ENCODE measurements at places on chromosomes 16 and 17.

DNA sequence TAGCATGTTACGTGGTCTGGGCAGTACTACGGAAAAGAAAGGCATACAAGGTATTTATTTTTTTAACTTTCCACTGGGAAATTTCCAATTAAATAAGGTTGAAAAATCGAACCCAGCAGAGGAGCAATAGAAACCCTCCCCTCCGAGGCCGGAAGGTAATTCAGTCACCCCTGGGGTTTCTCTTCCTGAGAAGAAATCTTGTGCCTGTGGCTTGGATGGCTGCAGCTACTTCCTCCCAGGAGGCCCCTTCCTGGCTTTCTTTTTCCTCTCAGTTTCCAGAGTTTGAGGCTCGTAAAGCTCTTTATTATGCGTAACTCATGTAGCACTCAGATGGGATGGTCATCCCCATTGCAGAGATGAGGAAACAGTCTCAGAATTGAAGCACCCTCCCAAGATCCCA, 140.3 kb downstream of the ASIC2 start:
- H3K4me1 ChIP-seq, result no peaks in the 10 kb centered on the region
- no peaks in the 10 kb centered on the region for H3K36me3 ChIP-seq
- no peak overlapping the region for H3K4me3 ChIP-seq
- H3K27ac ChIP-seq, result no peak overlapping the region
- no peak for DNase-seq
- no peaks in the 10 kb centered on the region for H3K27me3 ChIP-seq

- no peaks in the 10 kb centered on the region for H3K36me3 ChIP-seq
- H3K4me1 ChIP-seq, result no peaks in the 10 kb centered on the region
- H3K27me3 ChIP-seq, result no peaks in the 10 kb centered on the region
- no peak overlapping the region for H3K4me3 ChIP-seq
These were observed 52.5 kb upstream of the ERN1 start for GRCh38 chr17:64182325-64183012.

DNA sequence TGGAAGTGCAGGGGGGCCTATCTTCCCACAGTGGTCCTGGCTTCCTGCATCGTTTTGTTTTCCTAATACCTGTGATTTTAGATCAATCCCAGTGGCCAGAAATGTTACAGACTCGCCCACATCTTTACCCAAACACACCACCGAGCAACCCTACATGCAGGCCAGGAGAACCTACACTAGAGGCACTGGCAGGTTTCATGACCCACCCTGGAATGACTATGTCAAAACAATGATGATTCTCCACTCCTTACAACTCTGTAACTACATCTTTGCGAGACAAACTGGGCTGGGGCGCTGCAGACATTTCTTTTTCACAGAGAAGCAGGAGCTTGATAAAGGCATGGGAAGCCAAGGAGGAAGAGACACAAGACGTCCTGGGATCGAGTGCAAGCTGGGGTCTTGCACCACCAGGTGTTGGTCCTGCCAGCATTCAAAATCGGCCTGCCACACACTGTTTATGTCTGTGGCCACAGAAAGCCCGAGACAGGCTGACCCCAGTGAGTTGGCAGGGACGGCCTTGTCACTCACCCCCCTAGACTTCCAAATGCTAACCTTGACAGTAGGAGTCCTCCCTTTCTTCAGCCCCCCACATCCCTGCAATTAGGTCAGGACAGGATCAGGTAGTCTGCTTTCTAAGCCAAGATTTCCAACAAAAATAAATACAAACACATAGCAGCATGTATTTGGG, 32.5 kb downstream of the UBE2O start:
- no peaks in the 10 kb centered on the region for H3K36me3 ChIP-seq
- no peak for DNase-seq

DNA sequence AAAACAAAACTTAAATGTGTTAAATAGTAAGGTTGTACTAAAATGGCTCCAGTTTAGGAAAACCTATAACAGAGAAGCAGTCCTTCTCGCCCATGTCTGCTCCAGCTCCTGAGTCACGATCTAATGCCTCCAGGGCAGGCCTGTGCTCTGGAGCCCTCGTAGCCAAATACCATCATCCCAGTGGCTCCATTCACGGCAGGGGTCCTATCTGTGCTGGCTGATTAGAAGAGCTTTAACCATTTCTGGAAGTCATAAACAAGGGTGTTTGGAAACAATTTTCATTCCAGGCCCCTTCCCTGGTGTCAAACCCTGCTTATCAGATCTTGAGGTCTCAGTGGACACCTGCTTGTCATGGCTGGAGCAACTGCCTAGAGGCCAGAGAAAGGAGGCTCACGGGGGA, 336.9 kb downstream of the SOX9 start:
- no peak for DNase-seq
- no peaks in the 10 kb centered on the region for H3K36me3 ChIP-seq
- no peaks in the 10 kb centered on the region for H3K4me1 ChIP-seq
- no peaks in the 10 kb centered on the region for H3K27me3 ChIP-seq
- H3K27ac ChIP-seq, result no peak overlapping the region

All from CD4-positive, alpha-beta memory T cell (primary cell).